ENCODE measurements at places on chromosomes 6 and 20.

DNA sequence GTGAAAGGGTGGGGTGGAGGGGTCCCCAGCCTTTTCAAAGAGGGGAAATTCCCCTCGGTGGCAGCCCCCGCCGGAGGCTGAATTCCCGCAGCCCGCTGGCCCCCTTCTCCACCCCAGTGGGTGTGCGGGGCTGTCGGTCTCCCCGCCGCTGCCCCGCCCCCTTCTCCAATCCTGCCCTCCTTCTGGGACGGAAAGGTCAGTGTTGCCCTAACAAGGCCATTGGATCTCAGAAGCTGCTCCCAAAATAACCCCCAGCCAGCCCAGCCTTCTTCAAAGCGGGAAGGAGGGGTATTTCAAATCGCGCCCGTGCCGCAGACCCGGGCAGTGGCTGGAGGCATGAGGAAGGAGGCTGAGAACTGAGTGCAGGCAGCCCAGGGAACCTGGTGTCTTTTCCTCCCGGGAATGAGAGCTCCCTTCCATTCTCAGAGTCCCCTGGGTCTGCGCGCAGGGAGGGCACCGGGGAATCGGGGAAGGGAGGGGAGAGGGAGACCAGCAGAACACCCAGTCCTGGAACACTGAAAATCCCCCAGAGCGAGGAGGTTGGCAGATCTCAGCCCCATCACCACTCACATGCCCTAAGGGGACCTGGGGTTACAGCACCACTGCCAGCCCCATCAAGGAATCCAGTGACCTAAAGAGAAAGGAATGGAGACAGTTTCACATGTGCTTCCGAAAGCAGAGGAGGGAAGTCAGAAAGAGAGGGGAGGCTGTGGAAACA lies at the start of gene JPH2:
TSS of gene JPH2 (minus strand) at position 135 of the 718 bp plus-strand sequence. CDS start 483 bp downstream, outside the sequence.
- DNase-seq, result no peak

DNA sequence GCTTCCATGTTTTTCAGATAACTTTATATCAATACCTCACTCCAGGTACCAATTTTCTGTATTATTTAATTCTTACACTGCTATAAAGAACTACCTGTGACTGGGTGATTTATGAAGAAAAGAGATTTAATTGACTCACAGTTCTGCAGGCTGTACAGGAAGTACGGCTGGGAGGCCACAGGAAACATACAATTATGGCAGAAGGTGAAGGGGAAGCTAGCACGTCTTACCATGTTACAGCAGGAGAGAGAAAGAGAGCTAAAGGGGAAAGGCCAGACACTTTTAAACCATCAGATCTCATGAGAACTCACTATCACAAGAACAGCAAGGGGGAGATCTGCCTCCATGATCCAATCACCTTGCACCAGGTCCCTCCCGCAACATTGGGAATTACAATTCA lies 119.1 kb upstream of the BMP5 start:
- DNase-seq, result no peak

DNA sequence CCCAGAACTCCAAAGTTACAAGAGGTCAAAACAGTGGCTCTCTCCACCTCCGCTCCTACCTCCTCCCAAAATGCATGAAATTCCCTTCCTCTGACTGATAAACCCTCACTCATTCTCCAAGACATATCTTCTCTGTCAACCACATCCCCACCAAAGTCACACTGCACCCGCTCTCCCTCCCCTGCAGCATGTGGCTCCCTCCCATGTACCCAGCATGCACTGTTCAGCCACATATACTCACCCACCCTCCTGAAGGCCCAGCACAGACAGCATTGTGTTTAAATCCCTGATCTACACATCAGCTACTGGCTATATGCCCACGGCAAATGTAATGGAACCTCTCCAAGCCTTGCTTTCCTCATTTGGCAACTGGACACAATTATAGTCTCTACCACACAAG lies 5.5 kb upstream of the POU5F1 start:
- DNase-seq, result no peak

- DNase-seq, result no peak
These were observed 168.0 kb upstream of the CHD6 start for GRCh38 chr20:41786158-41786557.

GRCh38 chr6:162055365-162055764 lies 672.2 kb downstream of the PRKN start:
- no peak for DNase-seq

DNA sequence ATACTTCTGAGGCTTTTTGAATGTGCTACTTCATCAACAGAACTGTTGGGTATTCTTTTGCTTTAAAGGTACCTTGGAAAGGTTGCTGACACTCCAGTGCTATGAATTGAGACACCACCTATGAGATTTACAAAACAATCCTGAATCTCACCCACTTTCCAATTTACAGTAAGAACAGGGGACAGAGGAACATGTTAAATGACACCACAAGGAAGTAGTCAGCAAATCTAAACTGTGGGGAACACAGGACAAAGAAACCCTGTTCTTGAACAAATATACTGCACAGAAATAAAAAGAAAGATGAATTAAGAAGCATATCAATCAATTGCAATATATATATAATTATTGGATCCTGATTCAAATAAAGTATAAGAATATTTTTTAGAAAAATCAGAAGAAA lies 216.7 kb upstream of the ARID1B start:
- no peak for DNase-seq

DNA sequence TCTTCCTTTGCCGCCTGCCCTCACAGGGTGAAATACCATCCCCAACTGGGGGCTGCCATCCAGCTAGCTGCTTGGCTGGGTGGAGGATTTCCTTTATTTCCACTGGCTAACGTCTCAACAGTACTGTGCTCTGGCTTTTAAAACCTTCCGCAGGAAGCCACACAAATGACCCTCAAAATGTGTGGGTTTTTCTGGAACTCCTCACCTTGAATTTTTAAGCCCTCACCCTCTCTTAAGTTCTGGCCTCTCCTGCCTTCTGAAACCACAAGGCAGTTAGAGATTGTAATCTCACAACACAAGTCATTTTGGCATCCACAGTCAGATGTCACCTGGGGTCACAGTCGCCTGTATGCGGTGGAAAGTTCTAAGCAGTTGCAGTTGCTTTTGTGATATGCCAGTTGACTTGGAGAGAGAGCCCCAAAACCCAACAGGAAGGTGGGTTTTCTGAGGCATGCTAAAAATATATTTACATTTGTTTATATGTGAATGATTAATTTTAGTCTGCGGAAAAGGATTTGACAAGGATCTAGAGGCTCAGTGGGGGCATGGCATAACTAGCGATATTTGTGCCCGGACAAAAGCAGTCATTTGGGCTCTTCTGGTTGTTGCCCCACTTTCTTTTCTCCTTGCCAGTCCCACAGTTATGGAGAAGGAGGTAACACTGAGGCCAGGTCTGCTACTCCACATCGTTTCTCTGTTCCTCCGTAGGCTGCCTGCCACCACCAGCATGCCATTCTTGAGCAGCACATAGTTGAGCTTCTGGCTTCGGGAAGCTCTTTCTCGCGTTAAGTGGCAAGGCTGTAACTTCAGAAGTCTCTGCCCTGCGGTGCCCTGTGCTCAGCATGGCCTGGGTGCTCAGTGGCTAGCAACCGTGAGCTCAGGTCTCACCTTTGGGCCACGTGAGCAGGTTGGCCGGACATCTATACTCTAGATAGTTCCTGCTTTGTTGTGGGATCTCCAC lies 335.3 kb downstream of the CD83 start:
- DNase-seq, result peak; percentile 15

DNA sequence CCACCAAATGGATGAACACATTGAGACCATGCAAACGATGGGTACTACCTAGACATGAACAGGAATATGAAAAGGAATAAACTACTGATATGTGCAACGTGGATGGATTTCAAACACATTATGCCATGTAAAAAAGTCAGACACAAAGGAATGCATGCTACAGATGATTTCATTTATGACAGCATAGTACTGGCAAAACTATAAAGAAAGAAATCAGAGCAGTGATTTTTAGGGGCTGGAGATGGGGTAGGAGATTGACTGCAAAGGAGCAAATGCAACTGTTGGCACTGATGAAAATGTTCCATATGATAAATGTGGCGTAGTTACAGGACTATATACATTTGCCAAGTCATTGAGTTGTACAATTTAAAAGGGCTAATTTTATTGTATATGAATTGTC lies 13.4 kb upstream of the COL12A1 start:
- no peak for DNase-seq

DNA sequence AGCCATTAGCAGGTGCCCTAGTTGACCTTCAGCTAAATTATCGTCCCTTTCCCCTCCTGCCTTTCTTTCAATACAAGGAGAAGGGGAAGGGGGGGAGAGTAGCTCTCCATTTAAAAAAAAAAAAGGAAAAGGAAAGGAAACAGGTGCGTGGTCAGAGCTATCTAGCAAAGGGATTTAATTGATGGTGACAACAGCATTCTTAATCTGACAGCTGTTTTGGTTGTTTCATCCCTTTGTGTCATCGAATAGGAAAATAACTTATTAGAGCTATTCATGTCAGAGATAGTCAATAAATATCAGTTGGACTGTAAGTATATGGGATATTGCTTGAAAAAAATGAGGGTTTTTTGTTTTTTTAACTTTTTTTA lies 195.2 kb upstream of the SASH1 start:
- DNase-seq, result no peak

DNA sequence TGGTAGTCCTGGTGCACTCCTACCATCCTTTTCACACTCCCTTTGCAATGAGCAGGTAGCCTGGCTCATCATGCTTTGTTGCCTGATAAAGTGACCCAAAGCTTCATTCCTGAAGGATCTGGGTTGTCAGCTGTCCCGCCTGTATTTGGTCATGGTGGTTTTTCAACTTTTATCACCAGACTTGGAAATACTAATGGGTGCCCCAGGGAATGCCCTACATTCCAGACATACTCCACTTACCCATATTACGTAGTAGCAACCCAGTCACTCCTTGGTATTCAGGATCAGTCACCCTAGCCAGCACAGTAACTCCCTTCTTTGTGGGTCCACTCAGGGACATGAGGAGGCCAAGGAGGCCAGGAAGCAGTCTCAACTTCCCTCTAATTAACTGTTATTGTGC lies 199.2 kb downstream of the MAFB start:
- DNase-seq, result no peak

DNA sequence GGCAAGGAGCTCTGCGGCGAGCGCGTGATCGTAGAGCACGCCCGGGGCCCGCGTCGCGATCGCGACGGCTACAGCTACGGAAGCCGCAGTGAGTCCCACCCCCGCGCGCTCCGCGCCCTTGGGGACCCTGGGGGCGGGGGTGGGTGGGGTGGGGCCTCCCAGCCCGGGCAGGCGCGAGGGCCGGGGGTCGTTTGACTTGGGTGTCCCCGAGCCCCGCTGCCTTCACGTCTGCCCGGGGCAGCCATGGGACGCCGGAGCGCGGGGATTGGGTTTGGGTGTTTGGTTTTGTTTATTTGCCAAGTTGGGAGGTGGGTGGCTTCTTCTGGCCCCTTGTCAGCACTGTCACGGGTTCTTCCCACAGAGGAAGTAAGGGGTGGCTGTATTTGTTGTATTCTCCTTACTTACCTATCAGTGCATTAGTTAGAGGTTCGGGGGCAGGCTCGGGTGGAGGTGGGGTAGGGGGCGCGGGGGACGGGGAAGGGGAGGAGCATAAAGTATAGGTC lies 777 bp downstream of the SRSF6 start:
- DNase-seq, result no peak

GRCh38 chr20:17875106-17875980 lies 93.3 kb downstream of the SNX5 start:
- no peak for DNase-seq

All from stimulated activated CD8-positive, alpha-beta memory T cell treated with anti-CD3 and anti-CD28 coated beads, Interleukin-7, amount 100 ng/mL, for 4 hours (primary cell).